ENCODE measurements at places on chromosomes 4 and X.

DNA sequence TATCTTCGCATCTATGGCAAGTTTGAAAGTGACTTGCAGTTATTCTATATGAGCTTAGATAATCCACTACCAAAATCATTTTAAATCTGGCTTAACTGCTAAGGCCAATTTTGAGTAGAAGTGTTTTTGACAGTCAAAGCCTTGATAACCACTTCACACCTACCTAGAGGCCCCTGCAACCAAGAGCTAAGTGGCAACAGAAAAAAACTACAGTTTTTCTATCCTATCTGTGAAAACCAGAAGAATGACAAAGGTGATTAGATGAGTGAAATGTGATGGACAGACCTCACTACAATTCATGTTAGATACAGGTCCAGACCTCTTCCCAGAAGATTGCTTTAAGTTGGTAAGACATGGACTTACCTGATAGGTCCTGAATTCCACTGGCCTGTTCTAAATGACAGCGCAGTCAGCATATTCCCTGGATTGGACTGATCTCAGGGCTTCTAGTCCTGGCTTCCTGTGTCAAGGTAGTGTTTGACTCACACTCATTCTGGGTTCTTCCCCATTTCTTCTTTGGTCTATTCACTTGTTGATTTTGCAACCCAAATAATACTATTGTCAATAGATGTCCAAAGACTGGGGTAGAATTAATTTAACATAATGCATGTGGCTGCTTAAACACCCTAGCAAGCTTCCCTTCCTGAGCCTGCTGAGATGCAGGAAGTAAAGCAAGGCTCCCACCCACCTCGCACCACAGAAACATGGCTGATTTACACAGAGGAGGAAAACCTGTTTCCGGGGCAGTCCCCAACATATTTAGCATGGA is 65.1 kb downstream of the PPP3CA start:
- no peak for DNase-seq

GRCh38 chrX:82219129-82219528 is 1017.2 kb downstream of the SH3BGRL start:
- DNase-seq: no peak

DNA sequence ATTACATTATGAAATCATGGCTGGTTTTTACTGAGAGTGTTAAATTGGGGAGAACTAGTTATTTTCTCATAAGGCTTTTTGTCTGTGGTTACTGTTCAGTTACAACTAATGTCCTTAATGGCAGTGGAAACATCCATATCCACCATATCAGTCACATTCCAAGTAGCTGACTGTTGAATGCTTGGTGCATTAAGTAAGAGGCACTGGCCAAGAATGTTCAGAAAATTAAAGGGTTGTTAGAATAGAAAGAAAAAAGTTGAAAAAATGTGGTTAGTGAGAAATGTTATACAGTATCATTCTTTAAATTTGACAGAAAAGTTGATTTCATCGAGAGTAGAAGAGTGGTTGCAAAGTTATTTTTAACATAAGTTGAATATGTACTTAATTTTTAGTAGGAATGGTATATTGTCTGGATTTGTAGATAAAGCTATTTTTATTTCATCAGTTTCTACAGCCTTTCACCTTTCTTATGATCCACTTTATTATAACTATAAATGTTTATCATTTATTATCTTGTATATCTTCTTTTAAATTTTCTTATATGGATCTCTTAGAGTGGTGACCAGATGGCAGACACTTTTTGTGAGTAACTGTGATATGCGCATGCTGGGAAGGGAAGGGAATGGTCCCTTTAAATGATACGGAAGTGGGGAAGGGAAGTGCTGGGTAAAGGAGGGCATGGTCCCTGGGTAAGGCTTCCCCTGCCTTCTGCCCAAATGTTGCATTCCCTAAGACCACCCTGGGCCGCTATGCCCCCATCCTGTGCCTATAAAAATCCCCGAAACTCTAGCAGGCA is 2407.1 kb downstream of the ARAP2 start:
- DNase-seq: no peak

DNA sequence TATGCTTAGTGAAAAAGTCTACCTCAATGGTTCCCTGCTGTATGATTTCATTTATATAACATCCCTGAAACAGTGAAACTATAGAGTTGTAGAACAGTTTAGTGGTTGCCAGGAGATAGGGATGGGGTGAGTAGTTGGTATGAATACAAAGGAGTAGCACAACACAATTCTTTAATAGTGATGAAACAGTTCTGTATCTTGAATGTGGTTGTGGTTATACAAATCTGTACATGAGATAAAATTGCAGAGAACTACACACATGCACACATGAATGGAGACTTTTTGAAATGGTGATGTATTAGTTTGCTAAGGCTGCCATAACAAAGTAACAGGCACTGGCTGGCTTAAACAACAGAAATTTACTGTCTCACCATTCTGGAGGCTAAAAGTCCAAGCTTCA is 677.1 kb downstream of the ADGRL3 start:
- DNase-seq: no peak

GRCh38 chrX:49919617-49920016 is 2.8 kb upstream of the CLCN5 start:
- peak; percentile 20 for DNase-seq

GRCh38 chr4:104501290-104501689 is 6.6 kb upstream of the CXXC4 start:
- DNase-seq: no peak

DNA sequence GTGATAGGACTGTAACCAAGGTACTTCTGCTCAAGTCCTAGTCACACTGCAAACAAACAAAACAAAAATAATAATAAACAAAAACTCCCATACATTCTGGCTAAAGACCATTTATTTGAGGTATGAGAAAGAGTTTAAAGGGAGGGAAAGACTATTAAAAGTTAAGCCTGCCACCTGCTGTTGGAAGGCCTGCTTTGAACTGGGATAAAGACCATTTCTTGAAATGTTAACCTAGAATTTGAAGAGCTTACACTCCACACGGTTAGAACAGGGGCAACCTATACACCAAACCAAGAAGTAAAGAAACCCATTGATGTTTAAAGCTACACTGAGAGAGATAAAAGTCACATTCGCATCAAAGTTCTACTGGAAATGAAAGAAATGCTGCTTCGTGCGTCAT is 548.7 kb upstream of the DIPK2B start:
- DNase-seq: no peak

- DNase-seq: no peak
Measured at GRCh38 chr4:8340781-8341241, 71.3 kb downstream of the HTRA3 start.

DNA sequence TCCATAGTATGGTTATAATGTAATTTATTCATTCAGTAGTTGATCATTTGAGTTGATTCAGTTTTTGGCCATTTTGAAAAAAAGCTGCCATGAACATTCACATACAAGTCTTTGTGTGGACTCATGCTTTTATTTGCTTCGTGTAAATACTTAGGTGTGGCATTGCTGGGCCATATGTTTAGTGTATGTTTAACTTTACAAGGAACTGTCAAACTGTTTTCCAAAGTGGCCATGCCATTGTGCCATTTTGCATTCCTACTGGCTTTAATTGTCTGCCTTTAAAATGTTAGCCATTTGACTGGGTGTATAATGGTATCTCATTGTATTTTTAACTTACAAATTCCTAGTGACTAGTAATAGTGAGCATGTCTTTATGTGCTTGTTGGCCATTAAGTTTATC is 8.8 kb downstream of the MTM1 start:
- no peak for DNase-seq

DNA sequence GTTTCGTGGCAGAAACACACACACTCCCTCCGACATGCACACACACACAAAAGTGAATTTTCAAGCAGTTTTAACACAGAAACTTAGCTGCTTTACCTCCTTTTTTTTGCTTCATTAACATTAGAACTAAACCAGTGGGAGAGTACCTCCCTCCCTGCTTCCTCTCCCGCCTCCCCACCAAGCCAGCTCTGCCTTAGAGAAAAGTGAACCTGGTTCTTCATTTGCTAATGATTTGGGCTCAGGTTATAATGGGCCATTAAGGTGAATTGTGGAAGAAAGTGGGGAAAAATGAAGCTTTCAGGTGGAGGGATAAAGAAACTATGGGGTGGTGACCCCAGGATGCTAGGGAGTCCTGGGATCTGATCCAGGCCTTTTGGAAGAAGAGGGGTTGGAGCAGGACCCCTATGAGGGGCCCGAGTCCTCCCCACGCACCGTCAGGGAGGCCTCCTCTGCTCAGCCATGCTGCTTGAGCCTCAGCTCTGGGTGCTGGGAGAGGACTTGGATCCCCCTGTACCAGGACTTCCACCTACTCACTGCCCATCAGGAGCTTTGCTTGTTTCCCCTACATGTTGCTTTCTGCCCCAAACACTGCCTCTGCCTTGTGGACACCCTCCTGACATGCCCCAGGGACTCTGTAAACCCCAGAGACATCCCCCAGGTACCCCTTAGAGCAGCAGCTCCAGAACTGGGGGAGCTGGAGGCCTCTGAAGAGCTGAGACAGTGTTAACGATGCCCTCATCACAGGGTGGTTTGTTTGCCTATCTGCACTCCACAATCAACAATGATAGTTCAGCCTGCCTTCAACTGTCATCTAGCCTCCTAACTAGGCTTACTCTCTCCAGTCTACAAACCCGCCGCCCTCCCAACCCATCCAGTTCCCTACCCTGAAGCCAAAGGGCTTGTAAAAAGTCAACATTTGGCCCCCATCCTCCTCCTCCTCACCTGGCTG is 6.5 kb upstream of the JADE1 start:
- DNase-seq: no peak

- no peak for DNase-seq
Measured at GRCh38 chr4:80434238-80434637, 98.7 kb downstream of the CFAP299 start.

- DNase-seq: no peak
Measured at GRCh38 chr4:188316391-188316790, 177.2 kb downstream of the TRIML1 start.

- DNase-seq: no peak
Measured at GRCh38 chr4:155975511-155975910, 21.8 kb upstream of the CTSO start.

- DNase-seq: no peak
Measured at GRCh38 chr4:83408908-83409307, 46.7 kb downstream of the HELQ start.

DNA sequence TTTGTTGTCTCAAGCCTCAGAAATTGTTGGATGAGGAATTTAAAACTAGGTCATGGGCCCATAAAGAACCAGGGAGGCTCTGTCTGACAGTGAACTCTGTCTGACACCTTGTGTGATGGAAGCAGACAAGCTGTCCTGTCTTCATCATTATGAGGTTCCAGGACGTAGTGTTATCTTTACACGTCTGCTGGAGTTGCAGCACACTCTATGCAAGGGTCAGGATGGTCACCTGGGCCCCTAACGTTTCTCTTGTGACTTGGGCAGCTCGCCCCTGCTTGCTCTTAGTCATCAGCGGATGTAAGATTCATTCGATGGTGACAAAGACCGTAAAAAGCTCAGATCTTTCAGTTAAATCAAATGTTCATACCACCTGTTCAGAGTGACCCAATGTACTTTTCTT is 92.0 kb upstream of the ADGRG2 start:
- no peak for DNase-seq

DNA sequence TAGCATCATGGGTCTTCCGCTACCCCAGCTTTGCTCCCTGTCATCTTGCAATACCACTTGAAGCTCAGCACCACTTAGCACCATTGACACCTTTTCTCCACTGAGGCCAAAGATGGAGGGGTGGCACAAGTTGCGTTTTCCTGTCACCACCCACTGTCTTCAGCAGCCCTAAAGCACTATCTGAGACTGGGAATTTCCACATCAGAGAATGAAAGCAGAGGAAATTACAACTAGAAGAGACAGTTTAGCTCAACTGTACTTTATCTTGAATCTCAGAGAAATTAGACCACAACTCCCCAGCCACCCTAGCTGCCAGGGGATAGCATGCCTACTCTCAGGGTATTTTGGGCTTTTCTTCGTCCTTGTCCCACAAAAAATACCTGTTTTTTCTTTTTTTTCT is 111.0 kb downstream of the DDIT4L start:
- DNase-seq: no peak

DNA sequence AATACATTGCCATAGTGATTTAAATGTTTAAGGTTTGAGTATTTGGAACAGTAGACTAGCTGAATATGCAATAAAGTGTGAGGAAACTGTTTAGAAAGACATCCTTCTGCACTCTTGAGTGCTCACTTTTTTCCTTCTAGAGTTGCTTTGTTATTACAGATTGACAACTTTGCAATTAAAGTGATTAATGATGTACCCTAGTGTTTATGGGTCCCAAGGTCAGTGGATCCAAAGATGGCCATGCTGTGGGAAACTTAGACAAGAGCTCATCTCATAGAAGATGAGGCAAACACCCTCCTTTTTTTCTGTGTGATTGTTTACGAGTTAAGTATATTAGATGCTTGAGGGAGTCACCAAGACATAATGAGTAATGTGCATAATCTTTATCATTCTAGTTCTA is 118.8 kb downstream of the PDLIM5 start:
- DNase-seq: no peak

DNA sequence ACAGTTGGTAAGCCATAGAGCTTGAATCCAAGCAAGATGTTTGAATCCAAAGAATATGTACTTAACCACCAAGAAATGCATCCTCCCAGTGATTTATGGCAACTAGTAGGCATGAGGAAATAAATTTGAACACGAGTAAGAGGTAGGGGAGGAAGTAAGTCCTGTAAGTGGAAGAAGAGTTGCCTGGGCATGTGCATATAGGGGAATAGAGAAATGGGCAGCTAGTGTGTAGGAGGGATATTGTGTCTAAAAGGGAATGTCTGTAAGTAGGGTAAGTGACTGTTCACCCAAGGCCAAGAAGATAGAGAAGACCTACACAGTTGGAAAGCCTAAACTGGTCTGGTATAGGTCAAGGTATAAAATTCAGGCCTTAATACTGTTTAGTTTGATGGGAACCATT is 4.6 kb downstream of the SH3BGRL start:
- no peak for DNase-seq

DNA sequence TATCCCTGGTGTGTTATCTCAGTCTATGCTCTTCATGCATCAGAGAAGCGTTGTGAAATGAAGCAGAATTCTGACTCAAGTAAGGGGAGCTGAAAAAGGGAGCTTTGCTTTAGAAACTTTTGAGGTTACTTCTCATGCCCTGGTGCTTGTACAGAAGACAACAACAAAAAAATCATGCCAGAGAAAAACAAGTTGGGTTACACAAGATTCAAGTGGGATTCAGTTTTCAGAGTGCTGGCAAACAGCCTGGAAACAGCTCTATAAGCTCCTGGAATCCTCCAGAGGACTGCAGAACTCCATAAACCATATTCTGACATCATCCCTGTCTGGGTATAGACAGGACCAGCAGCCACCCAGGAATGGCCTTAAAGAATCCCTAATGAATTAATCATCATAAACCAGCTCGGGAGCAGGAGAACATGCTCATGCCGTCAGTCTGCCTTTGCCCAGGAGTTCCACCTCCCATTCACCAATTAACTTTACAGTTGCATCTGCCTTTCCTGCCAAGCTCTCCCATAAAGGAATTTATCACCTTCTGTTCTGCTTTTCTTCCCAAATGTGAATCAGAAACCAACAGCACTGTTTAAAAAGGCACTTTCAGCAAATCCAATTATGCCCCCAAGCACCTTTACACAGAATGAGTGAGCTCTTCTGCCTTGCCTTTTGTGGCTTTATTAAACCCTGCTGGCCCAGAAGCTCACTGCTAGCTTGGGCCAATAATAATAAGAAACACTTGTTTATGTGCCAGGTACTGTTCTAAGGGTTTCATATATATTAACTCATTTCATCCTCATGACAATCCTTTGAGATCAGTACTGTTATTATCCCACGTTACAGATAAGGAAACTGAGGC is 54.5 kb upstream of the FBXW7 start:
- peak; percentile 44 for DNase-seq

All from NCI-H1092 (cell line).